NCI-H460 (cell line): ENCODE measurements at places on chromosomes 13 and 19.

GRCh38 chr19:38490861-38491260, 57.4 kb downstream of the RYR1 start:
- no peak for DNase-seq

DNA sequence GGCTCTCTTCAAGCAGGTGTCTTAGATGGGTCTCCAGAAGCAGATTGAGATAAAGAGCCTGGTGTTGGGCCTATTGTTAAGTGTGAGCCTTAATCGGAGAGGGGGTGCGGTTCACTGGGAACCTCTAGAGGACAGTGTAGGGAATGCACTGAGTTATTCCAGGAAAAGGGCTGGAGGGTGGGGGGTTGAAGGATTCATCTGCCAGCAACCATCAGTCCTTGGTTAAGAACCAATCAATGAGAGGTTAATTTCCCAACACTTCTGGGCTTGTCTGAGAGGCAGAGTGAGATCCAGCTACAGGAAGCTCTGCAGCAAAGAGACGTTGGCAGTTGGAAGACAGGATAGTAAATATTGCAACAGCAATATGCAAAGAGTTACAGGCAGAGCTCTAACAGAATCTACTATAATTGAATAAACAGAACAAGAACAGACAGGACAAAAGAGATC, 28.7 kb downstream of the CYP4F2 start:
- peak; percentile 40 for DNase-seq

GRCh38 chr13:110820322-110820721, 94.5 kb downstream of the ANKRD10 start:
- no peak for DNase-seq

GRCh38 chr19:29591670-29592069, 14.4 kb upstream of the POP4 start:
- DNase-seq, result no peak

DNA sequence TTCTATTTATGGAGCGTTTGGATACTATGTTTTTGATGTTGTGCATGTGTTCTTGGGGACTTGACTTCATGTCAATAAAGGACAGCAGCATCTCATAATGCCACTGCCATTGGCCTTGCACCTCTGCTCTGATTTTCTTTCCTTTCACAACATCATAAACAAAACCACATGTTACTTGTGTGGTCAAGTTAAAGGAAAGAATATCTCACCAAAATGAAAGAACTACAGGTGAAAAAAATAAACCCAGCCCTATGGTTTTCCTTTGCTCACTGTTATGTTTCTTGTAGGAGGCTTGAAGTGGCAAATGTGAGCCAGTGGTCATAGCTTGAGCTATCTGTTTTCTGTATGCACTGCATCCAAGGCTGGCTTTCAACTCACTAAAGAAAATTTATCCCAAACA, 240.4 kb downstream of the KCNRG start:
- no peak for DNase-seq

DNA sequence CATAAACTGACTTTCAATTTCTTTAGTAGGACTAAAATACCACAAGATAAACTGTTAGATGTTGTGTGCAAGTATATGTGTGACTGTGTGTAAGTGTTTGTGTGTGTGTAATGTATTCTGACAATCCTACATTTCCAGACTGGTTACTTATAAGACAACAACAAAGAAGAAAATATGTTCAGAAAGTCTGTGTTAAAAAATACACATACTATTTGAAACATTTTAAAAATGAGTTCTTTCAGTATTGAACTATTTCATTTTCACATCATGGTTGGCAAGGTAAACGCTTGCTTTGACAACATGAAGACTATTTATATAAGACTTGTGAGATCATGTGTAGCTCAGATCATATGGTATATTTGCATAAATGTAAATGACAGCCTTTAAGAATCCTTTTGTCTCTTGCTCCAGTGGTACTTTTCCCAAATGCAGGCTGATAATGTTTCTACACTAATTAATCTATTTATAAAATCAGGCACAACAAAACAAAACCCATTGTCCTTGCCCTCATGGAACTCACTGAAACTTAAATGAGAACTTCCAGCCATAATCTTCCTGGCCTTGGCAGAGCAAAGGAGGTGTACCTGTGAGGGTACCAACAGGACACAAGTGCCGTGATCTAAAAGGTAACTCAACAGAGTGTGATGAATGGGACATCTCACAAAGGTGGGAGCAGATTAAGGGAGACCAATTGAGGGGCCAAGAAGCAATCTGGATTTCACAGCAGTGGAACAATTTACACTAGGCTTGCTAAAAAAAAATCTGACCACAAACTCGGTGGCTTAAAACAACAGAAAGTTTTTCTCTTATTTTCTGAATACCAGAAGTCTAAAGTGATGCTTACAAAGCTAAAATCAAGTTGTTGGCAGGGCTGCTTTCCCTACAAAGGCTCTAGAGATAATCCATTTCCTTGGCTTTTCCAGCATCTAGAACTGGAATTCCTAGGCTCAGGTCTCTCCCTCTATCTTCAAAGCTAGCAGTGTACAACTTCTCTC, 349.0 kb downstream of the TBC1D4 start:
- DNase-seq, result no peak

DNA sequence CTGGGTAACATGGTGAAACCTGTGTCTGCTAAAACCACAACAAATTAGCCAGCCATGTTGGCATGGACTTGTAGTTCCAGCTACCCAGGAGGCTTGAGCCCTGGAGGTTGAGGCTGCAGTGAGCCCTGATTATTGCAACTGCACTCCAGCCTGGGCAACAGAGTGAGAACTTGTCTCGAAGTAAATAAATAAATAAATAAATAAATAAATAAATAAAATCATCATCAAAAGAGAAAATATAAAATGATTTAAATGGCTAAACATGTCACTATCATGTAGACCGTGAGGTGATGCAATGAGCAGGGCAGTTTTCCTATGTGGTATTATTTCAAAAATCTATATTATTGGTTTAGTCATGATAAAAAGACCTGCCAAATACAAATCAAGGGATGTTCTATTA, 2074.3 kb downstream of the PCDH9 start:
- no peak for DNase-seq

DNA sequence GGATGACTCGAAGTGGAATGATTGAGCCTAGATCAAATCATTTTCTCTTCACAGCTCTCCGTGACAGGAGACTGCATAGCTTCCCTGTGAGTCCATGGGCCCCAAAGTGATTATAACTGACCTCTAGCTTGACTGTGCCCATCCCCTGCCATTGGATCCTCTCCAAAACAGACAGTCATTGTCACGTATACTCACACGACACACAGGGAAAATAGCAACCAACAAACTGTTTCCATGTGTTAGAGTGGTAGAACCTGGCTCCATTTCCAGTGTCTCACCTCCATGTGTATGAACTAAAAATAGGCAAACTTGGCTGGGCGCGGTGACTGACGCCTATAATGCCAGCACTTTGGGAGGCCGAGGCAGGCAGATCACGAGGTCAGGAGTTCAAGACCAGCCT, 48.8 kb upstream of the NPAS1 start:
- peak; percentile 21 for DNase-seq

DNA sequence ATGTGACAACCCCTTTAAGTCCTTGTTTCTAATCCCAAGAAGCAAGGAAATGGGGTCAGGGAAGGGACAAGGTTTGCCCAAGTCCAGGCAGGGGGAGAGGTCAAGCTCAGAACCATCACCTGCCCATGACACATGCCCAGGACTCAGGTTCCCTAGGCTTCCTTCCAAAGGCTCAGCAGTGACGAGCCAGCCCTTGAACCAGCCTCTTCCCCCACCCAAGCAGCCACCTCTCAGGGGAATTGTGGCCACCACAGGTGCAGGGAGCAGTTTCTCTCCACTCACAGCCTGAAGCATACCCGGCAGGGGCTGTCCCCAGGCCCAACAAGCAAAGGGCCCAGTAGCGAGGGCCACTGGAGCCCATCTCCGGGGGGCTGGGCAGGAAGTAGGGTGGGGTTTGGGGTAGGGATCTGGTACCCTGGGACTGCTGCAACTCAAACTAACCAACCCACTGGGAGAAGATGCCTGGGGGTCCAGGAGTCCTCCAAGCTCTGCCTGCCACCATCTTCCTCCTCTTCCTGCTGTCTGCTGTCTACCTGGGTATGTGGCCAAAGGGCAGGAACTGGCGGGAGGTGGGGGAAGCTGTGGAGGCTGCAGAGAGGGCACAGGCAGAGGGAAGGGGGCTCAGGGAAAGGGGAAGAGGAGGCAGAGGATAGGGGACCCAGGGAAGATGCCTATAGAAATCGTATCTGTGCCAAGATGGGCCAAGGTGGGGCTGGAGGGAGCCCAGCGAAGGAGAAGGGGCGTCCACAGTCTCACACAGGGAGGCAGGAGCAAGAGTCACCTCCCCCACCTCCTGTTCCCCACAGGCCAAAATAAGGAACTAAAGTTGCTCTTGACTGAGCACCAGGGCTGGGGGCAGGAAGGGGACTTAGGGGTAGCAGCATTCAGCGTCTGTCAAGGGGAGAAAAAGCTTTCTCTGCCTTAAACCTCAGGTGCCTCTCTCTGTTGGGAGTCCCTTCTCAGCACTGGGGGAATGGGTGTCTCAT, at the start of gene CD79A:
TSS of gene CD79A (plus strand) at position 433 of the 986 bp plus-strand sequence. CDS start at position 459, 26 bp downstream.
- DNase-seq, result no peak

- DNase-seq, result no peak
These were observed 8.6 kb downstream of the C19orf25 start for GRCh38 chr19:1470305-1471009.

- DNase-seq, result no peak
These were observed 919 bp downstream of the DACT3 start for GRCh38 chr19:46660008-46660517.

GRCh38 chr13:65034266-65034665, 2195.9 kb downstream of the PCDH9 start:
- DNase-seq, result no peak

GRCh38 chr13:49097374-49097773, 121.7 kb downstream of the FNDC3A start:
- peak; percentile 68 for DNase-seq

GRCh38 chr19:51789061-51789795, 5.7 kb upstream of the FPR3 start:
- no peak for DNase-seq

DNA sequence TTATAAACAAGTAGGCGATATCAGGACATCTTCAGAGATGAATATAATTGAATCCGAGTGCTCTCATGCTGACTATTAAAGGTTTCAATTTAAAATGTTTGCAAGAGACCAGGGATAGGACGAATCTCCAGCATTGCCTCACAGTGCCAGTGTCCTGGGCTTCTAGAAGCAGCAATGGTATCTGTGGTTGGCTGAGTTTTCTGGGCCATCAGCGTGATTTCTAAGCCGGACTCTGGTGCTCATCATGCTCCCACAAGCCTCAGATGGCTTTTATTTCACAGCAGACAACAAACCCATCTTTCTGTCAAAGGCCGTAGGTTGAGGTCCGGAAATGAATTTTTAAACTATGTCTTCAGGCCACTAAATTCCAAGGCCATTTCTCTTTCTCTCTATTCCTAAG, 187.7 kb downstream of the FOXO1 start:
- DNase-seq, result no peak

- no peak for DNase-seq
These were observed 189.3 kb downstream of the TM9SF2 start for GRCh38 chr13:99690426-99691174.

DNA sequence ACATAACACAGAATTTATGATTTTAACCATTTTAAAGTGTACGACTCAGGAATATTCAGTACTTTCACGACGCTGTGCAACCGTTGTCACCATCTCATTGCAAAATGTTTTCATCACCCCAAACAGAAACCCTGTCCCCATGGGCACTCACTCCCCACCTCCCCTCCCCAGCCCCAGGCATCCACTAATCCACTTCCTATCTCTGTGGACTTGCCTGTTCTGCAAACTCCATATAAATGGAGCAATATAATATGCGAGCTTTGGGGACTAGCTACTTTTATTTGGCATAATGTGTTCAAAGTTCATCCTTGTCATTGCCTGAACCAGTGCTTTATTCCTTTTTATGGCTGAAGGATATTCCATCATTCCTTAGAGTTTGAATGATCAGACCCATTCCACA, 7.3 kb upstream of the INSR start:
- DNase-seq, result no peak

DNA sequence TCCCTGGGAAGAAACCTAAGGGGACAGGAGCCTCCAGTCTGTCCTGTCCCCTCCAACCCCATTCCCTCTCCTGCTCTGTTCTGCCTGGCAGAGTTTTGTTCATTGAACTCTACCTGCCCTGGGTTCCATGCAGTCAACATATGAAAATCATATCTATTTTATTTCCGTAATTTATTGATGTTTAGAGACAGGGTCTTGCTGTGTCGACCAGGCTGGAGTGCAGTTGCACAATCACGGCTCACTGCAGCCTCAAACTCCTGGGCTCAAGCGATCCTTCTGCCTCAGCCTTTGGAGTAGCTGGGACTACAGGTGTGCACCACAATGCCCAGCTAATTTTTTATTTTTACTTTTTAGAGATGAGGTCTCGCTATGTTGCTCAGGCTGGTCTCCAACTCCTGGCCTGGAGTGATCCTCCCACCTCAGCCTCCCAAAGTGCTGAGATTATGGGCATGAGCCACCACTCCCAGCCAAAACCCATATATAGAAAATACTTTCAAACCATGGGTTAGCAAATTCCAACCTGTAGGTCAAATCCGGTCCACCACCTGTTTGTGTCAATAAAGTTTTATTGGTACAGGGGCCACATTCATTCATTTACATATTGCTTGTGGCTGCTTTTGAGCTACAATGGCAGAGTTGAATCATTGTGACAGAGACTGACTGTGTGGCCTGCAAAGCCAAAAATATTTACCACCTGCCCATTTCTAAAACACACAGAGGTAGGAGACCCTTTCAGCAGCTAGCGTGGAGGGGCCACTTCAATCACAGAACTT, 39.3 kb downstream of the FBN3 start:
- DNase-seq, result no peak

GRCh38 chr19:13102666-13103580, at the start of gene LYL1:
Gene LYL1, minus strand, starts transcription at chr19:13102858. Its CDS starts 1,687 bp downstream, at chr19:13101171.
- DNase-seq, result no peak

GRCh38 chr19:1591421-1592023, 1.1 kb downstream of the MBD3 start:
- no peak for DNase-seq

DNA sequence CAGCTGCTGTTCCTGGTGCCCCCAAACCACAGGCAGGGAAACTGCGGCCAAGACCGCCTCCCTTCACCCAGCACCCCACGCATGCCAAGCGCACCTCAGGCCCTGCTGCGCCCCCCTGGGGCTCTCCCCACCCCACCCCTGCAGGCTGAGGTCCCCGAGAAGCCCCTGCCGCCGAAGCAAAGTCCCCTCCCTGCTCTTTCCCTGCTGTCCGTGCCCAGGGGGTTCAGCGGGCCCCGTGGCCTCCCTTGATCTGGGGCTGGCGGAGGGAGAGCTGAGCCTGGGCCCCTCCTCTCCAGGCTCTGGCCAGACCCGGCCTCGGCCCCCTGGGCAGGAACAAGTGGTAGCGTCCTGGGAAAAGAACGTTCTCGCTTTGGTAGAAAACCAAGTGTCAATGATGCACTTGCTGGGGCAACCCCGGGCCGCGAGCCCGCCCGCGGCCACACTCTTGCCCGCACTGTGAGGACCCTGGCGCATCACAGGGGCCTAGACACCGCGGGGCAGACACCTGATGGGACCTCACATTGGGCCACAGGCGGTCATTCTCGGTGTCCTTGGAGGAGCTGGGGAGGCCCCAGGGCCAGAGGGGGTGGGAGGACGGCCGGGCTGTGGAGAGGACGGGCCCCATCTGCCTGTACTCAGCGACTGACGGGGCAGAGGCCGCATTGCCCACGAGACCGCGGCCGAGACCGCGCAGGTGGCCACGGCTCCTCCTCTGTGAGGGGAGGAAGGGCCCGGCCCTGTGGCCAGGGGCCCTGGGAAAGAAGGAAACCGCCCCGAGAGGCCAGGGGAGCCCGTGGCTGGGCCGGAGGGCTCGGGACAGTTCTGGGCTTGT, 29.0 kb downstream of the GPX4 start:
- DNase-seq, result no peak

- DNase-seq, result no peak
These were observed 5.4 kb upstream of the VSIG10L start for GRCh38 chr19:51347209-51347928.
